ENCODE measurements at places on chromosomes 2 and 18.

DNA sequence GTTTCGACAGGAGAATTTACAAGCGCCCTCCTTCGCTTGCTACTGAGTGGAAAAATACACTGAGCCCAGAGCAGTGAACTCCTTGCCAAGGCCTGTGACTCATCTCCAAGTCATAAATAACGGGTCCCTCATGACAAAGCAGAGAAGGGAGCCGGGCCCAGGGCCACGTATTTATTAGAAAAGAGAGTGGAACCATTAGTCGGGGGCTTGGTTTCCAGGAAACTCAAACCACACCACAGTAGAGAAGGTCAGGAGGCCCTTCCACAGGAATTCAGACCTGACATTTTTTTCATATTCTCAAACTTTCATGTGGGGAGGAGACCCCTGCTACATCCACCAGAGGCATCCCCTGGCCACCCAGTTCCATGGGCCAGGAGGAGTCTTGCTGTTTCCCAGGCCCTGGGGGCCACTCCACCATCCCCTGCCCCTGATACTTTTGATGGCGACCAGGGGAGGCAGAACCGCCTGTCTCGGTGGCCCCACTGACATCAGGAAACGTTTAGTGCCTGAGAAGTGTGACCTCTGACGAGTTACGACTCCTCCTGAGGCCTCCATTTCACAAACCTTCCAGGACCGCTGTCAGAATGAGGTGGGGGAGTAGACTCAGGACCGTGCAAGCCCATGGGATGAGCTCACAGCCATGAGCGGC is 289.7 kb downstream of the DYSF start:
- no peak for DNase-seq

DNA sequence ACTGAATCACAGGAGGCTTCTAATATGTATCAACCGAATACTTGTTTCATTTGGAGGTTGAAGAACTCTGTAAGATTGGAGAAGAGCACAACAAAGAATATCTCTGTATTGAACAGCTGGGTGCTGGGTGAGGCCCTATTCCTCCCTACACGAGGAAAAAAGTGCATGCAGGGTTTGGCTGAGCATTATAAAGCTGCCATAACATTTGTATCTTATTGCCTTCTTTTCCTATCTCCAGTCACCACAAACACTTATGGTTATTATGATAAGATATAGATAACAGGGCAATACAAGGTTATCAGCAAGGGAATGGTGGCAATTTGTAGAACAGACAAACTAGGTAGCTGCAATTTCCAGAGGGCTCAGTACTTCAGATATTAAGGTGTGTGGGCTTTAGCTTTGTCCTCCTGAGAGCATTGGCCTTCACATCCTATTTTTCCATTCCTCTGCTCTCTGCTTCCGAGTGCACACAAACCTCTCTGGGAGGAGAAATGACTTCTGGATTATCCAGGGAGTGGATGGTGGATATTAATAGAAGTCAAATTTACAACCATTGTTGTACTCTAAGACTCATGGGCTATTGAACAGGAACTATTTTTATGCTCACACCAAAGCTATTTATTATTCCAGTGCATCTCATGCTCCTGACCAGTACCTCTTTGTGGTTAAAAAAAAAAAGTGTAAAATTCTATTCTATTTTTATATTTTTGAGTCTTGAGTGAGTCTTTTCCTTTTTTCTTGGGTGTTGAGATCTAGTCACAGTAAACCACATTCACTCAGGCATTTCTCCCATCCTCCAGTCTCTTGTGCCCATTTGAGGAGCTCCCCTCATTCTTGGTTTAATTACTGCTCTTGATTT is 248.4 kb downstream of the ETAA1 start:
- DNase-seq: no peak

- no peak for DNase-seq
Observed at GRCh38 chr2:223306371-223306770, 254.4 kb downstream of the KCNE4 start.

GRCh38 chr18:32707147-32707546 is 65.7 kb downstream of the KLHL14 start:
- DNase-seq: no peak

DNA sequence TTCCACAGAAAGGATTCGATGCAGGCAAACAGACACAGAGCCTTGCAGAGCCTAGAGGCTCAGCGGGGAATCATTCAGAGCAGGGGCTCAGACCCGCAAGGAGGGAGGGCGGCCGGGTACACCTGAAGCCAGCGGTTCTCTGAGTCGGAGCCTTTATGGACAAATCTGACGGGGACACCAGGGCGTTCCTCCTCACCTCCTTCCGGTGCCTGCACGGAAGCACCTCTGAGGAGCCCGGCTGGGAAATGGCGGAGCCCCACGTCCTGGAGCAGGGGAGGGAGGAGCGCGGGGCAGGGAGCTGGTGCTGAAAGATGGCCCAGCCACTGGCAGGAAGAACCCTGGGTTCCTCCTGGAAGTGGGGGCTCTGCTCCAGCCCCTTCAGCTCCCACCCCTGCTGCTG is 193.5 kb upstream of the ALKAL2 start:
- no peak for DNase-seq

DNA sequence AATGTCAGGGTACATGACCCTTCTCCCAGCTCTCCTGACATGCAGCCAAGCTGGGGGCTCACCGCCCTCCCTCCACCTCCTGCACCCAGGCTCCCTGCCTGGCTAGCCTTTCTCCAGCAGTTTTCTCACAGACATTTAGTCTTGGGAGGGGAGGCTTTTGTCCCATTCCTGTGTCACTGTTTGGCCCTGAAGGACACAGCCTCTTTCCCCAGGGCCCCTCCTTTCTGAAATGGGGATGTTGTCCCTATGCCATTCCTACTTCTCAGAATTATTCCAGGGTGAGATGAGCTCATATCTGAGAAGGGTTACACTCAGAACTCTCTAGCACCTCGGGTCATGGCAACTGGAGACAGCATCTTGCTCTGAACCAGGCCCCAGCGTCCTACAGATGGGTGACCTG is 47.3 kb upstream of the MRPL33 start:
- DNase-seq: no peak

DNA sequence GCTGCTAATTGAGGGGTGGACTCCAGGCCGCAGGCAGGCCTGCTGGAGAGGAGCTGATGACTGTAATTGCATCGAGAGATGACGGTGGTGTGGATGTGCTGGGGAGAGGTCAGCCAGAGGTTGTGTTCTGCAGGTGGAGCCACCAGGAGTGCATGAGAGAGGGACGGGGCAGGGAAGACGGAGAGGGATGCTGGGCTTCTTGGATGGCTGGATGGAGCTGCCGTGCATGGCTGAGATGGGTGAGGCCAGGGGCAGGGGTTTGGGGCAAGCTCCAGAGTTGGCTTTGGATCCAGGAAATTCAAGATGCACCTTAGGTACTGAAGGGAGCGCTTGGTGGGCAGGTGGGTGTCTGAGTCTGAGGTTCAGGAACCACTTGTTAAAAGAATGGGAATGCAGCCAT is 77.2 kb downstream of the SH3BP4 start:
- no peak for DNase-seq

DNA sequence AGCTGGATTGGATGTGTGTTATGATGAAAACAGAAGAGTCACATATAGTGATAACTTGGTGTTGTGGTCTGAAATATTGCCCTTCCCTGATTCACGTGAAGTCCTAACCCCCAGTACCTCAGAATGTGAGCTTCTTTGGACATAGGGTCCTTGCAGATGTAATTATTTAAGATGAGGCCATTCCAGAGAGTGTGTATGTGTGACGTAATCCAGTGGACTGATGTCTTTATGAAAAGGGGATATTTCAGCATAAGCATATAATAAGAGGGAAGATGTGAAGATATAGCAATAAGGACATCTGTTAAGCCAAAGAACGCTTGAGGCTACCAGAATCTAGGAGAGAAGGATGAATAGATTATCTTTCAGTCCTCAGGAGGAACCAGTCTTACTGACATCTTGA is 62.5 kb downstream of the LTBP1 start:
- no peak for DNase-seq

DNA sequence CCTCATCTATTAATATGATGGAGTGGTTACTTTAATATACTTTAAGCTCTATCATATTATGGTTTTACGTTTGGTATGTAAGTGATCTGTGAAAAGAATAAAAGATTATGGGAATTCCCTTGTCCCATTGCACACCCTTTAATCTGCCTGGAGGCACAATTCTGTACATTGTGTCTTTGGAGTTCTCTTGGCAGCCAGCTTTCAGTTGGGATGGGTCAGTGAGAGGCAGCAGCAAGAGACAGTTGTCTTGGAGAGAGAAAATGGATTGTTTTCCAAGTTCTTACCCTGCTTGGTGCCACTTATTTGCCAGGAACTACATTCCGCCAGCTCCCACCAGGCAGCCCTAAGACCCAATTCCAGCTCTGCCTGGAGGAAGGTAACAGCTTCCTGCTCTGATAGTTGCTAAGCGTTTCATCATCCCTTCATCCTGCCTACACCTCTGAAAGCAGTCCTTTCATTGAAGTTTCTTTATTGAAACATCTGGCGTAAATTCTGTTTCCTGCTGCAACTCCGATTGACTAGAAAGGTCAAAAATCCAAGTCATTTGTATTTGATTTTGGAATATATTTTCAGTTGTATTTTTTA is 365.2 kb downstream of the AKAIN1 start:
- DNase-seq: no peak

DNA sequence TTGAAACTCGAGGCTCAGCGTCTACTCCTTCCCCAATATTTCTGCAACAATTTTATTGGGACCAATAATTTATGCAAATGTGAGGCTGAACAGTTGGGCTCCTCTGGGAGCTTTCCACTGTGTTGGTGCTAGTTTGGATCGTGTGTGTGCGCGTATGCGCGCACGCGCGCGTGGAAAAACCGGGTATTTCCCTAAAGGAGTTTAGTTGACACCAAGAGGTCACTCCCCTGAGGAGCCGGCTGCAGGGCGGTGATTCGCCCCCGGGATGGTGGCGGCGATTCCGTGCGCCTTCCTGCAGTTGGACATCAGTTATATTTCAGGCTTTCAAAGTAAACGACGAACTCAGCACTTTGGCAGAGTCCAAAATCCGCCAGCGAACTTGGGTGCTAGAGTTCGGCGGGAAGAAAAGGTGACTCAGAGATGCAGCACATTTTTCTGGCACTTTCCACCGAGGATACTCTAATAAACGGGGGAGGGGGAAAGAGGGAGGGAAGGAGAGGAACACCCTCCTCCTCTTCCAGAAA is 186.5 kb upstream of the FANCL start:
- peak; percentile 75 for DNase-seq

- no peak for DNase-seq
Observed at GRCh38 chr2:130845505-130846085, 8.9 kb downstream of the ARHGEF4 start.

DNA sequence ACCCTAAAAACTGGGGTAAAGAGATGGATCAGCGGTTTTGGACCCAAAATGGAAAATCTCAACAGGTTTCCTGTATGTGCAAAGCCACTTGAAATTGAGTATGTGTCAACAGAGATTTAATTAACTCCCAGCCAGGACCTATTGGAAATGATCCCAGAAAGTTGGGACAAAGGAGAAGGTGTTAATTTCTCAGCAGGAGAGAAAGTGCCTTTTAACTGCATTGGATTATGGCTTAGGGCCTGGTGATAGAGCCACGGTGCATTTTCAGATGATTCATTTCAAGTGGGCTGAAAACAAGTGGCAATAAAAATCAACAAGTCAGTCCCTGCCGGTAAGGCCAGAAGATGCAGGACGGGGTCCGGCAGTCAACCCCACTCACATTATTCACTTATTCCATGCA is 80.2 kb upstream of the BCL11A start:
- no peak for DNase-seq

DNA sequence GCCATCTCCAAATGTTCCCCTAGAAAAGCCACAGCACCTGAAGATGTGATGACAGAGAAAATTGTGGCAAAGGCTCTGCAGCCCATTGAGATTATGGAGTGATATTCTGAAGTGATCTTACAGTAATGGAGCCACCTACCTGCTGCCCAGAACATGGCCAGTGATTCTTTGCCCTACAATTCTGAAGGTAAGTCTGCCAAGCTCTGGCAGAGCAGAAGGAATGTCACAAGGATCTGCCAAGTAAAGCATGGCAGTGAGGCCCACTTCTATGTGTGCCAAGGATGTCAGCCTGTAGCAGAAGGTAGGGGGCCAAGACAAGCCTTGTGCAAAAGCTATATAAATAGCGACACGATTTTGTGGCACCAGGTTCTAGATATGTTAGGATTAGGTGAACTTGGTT is 155.1 kb downstream of the RND3 start:
- DNase-seq: no peak

DNA sequence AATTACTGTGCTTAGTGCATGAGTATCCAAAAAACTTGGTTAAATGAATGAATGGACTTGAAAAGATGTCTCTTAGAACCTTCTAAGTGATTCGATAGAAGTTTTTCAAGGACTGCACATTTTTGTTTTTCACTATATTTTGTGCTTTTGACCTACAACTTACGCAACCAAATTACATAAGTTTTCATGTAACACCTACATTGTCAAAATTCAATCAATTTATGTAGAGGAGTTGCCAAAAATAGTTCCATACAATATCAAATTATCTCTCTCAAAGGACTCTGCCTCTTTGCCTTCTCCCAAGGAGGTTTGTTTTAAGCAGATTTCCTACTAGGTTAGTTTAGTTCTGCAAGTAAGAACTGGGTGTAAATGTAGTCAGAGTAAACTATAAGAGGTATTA is 10.3 kb downstream of the MARCHF7 start:
- no peak for DNase-seq

GRCh38 chr18:1849386-1849785 is 721.9 kb downstream of the METTL4 start:
- no peak for DNase-seq

DNA sequence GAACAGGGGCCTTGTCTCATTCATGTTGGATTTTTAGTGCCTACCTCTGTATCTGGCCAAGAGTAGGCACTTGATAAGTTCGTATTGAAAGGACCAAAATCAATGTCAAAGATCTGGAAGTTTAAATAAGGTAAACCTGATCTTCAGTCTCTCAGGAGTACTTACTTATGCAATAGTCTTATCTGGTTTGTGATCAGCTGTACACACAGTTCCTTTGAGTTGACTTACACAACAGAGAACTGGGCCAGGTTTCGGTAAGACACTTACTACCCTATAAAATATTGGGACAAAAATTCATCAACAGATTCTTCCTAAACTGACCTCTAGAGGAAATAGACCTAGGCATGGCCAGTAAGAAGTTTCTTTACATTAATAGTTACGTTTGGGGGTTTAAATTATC is 113.6 kb upstream of the NXPH2 start:
- no peak for DNase-seq

DNA sequence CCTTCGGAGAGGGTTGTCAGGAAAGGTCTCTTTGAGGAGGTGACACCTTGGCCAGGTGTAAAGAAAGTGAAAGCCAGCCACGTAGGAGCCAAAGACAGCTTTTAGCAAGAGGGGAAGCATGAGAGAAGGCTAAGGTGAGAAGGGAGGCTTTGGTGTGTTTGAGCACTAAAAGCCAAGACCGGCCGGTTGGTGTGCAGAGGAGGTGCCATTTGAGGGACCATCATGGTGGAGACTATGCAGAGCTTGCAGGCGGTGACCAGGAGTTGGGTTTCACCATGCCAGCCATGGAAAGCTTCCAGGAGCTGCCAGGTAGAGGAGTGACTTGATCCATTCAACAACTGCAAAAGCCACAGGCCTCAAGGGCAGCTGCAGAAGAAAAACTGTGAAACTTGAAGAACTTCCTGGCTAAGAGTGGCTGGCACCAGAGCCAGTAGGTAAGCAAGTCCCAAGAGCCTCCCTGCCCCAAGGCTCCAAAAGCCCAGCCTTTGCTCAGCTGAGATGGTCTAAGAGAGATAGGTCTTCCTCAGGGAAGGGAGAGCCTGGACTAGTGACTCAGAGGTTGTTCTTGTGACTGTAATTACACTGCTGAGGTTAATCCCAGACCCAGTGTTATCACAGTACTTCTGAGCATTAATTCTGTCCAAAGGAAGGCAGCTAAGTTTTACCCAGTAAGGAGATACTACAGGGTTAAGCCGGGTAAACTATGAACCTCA is 319.0 kb downstream of the BCL11A start:
- no peak for DNase-seq
